H1 (cell line): ENCODE measurements at places on chromosomes 13 and 19.

GRCh38 chr13:98959786-98960605, 17.9 kb downstream of the DOCK9 start:
- DNase-seq: no peak

GRCh38 chr13:92941167-92941566, 285.4 kb upstream of the GPC6 start:
- DNase-seq: no peak

DNA sequence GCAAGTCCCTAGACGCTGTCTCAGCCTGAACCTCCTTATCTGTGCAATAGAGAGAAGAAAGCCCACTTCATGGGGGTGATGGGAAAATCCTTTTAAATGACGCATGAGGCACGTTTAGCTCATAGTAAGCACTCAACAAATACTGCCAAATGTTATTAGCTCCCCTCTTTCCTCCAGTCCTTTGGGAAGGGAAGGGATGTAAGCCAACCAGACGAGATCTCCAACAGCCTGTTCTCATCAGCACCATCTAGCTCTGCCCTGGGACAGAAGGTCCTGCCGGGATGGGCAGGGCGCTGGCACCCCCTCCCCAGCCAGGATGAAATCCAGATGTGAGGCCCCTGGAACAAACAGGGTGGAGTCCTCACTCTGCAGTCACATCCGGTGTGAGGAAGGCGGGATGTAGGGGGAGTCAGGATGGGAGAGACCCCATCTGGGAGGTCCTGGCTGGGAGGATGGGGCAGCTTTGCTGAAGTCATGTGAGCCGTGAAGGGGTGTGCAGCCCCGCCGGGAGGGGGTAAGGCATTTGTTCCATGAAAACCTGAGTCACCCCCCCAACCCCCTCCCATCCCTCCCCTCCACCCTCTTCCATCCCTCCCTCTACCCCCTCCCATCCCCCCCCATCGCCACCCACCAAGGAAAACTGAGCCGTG, 4.6 kb downstream of the S1PR2 start:
- no peak for DNase-seq

GRCh38 chr13:99662678-99663077, 161.4 kb downstream of the TM9SF2 start:
- no peak for DNase-seq

GRCh38 chr13:98384739-98385138, 192.2 kb downstream of the STK24 start:
- DNase-seq: no peak

DNA sequence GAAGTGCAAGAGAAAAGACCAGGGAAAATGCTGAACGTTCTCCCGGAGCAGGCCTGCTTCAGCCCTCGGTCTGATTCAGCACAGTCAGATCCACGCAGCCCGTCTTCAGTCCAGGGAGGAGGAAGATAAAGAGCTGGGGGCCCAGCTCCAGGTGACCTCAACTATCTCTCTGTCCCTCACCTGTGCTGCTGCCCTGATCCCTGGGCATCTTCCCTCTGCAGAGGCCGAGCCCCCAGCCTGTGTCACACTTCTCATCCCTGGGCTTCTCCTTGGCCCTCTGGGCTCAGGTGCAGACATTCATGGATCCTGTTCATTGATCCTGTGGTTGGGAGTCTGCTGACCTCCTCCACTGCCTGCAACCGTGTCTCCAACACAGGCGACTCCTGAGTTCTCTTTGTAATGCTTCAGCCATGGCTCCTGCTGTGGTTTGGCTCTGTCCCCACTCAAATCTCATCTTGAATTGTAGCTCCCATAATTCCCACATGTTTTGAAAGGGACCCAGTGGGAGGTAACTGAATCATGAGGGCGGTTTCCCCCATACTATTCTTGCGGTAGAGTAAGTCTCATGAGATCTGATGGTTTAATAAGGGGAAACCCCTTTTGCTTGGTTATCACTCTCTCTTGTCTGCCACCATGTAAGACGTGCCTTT, 27.9 kb downstream of the COL4A2 start:
- DNase-seq: no peak

GRCh38 chr13:85379433-85379832, 419.8 kb downstream of the SLITRK6 start:
- no peak for DNase-seq

- no peak for DNase-seq
Observed at GRCh38 chr13:108249150-108249549, 20.4 kb upstream of the TNFSF13B start.

DNA sequence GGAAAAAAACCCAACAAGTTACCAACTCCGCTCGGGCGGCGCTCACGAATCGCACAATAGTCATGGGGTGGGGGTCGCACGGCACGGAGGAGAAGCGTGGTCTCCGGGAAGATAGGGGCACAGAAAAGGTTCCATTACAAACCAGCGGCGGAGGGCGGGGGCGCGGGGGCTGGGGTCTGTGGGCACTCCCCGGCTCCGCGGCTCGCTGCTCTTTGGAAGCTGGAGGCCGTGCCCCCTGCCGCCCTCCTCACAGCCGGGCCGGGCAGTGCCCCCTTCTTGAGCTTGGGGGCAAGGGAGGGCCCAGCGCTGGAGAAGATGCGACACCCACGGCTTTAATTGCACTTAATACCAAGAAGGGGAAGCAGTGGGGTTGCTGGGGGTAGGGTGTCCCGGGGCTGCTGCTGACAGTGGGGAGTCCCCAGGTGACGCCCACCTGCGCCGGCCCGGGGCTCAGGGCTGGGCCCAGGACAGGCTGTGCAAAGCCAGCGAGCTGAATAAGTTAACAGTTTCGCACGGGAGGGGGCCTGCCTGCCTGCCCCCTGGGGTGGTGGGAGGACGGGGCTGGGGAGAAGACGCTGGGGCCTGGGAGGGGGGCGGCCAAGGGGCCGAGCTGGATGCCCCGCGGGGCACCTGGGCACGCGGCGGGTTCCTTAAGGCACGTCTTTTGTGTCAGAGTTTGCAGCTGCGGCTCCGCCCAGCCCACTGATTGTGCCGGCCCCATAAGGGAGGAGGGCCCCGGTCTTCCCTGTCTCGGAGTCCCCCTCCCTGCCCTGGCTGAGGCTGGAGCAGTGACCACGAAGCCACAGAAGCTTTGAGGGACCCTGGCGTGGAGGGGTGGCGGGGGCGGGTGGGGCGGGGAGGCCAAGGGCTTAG, 9.8 kb downstream of the DCAF15 start:
- DNase-seq: peak; percentile 74

- DNase-seq: no peak
Observed at GRCh38 chr19:6596621-6597020, 5.7 kb upstream of the CD70 start.

DNA sequence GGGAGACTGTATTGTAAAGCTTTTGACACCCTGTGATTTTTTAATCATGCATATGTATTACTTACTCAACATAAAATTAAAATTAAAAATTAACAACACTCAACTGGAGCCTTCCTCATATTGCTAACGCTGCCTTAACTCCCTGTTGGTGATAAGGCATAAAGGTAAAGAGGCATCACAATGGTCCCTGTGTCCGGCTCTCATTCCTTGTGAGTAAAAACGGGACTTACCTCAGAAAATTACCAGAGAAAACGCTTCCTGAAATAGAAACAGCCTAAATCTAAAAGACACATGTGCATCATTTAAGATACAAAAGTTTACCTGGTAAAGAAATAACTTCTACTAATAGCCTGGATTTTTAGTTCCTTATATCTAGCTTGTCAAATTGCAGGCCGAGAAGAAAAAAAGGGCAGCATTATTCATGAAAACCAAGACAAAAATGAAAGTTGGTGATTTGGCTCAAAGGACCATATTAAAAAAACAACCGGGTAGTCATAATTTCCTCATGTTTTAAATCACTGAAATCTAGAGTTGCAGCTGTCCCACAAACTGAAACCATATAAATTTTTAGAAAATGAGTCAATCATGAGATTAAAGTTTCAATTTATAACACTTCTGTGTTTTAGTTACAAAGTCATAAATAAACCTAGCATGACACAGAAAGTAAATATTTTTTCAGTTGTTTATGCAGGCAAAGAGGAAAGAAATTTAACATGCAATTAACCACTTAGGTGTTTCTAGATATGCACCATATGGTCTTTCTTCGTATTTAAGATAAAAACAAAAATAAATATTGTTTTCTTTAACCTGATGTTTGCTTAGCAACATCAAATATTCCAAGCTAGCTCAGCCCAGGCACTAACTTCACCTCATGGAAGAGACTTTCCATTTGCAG, 94.7 kb downstream of the MIPEP start:
- no peak for DNase-seq

- DNase-seq: no peak
Observed at GRCh38 chr19:17632577-17632976, 55.6 kb downstream of the UNC13A start.

- no peak for DNase-seq
Observed at GRCh38 chr13:101059793-101060192, 356.5 kb downstream of the NALCN start.

GRCh38 chr19:10315335-10316214, at the start of gene FDX2:
TSS of gene FDX2 (minus strand) at chr19:10316015. CDS start at chr19:10315996, 19 bp downstream.
- peak; percentile 97 for DNase-seq

DNA sequence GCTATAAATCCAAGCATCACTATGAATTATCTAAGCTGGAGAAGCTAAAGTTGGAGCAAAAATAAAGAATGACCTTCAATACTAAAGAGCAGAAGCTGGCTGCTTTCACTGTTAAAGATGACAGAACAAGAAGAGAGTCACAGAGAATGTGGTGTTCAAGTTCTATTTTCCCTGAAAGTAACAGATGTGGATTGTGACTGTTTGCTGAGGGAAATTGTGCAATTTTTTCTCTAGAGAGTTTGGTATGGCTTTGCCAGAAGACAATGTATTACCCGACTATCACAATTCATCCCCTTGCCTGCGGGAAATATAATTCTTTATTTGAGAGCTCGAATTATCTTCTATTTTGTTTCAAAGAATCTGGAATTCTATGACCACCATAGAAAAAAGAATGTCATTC, 83.1 kb downstream of the TNFSF13B start:
- no peak for DNase-seq

GRCh38 chr13:49503951-49504350, 8.2 kb downstream of the PHF11 start:
- no peak for DNase-seq

DNA sequence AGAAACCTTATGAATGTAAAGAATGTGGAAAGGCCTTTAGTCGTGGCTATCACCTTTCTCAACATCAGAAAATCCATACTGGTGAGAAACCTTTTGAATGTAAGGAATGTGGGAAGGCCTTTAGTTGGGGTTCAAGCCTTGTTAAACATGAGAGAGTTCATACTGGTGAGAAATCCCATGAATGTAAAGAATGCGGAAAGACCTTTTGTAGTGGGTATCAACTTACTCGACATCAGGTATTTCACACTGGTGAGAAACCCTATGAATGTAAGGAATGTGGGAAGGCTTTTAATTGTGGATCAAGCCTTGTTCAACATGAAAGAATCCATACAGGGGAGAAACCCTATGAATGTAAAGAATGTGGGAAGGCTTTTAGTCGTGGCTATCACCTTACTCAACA, 20.8 kb downstream of the ZNF283 start:
- no peak for DNase-seq

DNA sequence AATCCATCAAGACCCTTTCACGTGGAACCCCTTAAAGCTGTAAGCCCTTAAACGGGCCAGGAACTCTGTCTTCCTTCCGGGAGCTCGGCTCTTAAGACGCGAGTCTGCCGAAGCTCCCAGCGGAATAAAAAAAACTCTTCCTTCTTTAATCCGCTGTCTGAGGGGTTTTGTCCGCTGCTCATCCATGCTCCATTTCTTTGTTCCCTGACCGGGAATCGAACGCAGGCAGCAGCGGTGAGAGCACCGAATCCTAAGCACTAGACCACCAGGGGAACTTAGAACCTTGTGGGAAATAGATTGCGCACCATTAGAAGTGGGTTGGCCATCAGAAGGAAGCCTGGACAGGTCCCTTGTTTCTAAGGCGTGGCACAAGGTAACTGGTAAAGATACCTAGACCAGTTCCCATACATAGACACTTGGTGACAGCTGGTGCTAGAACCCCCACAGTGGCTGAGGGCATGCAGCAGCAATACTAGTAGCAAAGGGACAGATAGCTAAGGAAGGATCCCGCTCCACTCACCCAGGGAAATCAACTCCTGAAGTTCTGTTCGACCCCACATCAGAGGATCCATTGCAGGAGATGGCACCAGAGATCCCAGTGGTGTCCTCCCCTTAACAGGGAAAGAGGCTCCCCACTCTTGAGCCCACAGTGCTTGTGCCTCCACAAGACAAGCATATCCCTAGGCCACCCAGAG, 1.5 kb upstream of the RGCC start:
- no peak for DNase-seq

- no peak for DNase-seq
Observed at GRCh38 chr19:20385061-20385460, 180.5 kb downstream of the ZNF737 start.

DNA sequence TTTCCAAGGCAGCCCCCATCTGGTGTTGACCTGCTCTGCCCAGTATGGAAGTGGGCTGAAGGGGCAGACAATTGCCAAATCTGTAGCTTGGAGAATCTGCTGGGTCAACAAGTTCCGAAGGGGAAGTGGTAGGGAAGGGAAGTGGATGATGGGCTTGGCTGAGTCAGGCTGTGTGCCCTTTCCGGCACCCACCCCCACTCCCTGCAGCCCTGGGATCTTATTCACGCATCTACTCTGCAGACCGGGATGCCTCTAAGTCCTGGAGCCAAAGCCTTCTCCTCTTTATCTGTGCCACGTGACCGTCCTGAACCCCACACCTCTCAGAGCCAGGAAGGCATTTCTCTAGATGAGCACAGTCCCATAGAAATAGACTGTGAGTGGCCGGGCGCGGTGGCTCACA, 7.5 kb upstream of the C5AR2 start:
- no peak for DNase-seq

DNA sequence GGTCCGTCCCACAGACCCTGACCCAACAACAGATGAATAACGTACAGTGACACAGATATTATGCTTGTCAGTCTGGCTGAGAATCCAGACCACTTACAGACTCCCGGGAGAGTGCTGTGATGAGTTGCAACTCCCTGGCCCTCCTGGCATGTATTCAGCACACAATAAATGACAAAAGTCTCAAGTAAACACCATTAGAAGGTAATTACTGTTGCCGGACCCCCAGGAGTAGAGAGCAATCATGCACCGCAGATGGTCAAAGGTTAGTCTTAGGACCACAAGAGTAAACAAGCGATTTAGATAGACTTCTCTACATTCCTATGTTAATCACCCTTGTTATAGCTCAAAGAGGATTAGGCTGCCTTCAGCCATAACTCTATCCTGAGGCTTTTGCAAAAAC, 726.4 kb upstream of the GPC6 start:
- DNase-seq: no peak

DNA sequence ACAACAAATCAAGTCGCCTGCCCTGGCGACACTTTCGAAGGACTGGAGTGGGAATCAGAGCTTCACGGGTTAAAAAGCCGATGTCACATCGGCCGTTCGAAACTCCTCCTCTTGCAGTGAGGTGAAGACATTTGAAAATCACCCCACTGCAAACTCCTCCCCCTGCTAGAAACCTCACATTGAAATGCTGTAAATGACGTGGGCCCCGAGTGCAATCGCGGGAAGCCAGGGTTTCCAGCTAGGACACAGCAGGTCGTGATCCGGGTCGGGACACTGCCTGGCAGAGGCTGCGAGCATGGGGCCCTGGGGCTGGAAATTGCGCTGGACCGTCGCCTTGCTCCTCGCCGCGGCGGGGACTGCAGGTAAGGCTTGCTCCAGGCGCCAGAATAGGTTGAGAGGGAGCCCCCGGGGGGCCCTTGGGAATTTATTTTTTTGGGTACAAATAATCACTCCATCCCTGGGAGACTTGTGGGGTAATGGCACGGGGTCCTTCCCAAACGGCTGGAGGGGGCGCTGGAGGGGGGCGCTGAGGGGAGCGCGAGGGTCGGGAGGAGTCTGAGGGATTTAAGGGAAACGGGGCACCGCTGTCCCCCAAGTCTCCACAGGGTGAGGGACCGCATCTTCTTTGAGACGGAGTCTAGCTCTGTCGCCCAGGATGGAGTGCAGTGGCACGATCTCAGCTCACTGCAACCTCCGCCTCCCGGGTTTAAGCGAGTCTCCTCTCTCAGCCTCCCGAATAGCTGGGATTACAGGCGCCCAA, at the start of gene LDLR:
Gene LDLR, plus strand, starts transcription at position 210 of the 760 bp plus-strand sequence. Its CDS starts 86 bp downstream, at position 296.
- DNase-seq: peak; percentile 85
